ENCODE measurements at places on chromosomes 1 and 21.

- DNase-seq = no peak
Measured at GRCh38 chr1:231214918-231215680, 25.9 kb upstream of the GNPAT start.

DNA sequence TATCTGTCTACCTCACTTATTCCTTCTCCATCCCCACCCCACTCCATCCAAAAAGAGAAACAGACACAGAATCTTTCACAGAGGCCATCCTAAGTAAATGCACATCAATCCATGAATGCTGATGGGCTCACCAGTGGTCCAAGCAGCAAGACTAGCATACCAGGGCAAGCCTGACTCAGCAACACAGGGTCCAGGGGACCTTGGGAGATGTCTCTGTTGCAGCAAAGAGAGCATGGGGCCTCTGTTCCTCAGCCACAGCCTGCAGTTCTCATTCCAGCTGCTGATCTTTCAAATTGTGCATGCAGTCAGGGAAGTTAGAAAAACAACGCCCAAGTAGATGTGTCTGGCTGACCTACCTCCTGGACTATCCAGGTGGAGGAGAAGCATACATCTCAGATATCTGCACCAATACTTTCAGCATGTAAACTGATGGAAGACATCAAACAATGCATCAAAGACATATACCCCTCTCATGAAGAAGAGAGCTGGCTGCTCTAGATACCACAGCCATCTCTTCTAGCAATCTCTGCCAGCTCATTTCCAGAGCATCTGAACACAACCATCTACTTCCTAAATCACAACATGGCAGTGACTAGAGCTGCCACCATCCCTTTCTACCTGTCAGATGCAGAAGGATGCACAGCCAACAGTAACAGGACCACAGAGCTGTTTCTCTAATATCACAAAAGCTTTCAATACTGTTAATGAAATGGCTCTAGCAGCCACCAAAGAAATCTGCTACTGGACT is 54.5 kb downstream of the CD34 start:
- no peak for DNase-seq

DNA sequence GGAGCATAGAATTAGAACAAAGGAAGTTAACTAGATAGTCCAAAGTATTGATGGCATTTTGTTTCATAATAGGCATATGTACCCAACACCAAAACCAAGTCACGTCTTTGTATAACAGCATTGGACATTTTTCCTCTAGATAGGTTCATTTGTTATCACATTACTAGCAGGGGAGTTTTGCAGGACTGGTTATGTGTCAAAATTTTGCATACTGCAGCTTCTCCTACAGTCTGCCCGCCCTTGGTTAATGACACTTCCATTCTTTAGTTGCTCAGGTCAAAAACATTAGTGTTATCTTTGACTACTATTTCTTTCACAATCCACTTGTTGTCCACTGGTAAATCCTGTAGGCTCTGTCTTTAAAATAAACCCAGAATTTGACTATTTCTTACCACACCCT is 8.9 kb downstream of the CAPZA1 start:
- DNase-seq = no peak

DNA sequence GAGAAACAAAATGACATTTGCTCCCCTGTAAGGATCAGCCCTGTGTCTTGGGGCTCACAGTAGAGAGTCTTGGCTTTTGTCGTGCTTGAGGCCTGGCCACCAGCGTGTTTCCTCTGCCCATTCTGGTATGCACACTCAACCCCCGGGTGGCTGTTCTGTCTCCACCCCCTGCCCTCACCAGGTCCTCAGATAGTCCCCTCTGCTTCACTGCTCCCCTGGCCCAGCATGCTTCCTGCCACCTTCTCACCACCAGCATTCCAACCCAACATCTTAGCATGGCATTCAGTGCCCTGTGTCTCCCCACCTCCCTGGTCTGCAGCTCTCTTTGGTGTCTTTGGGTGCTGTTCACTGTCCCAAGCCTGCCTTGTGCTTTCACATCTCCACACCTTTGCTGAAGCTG is 16.2 kb downstream of the ZNF362 start:
- no peak for DNase-seq

DNA sequence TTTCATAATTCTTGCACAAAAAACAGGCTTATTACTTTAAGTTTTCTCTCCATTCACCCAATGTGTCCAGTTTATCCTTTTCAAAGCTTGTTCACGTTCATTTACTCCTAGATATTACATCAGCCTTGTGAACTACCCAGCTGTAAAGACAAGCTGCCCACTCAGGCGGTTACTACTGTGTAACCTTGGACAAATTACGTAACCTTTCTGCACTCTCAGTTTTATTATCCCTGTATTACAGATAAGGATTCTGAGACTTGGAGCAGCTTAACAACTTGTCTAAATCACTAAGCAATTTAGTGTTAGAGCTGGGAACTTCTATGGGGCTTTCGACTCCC is 20.5 kb upstream of the LPAR3 start:
- DNase-seq = no peak

GRCh38 chr1:228830185-228830953 is 95.1 kb downstream of the RHOU start:
- DNase-seq = peak; percentile 11

DNA sequence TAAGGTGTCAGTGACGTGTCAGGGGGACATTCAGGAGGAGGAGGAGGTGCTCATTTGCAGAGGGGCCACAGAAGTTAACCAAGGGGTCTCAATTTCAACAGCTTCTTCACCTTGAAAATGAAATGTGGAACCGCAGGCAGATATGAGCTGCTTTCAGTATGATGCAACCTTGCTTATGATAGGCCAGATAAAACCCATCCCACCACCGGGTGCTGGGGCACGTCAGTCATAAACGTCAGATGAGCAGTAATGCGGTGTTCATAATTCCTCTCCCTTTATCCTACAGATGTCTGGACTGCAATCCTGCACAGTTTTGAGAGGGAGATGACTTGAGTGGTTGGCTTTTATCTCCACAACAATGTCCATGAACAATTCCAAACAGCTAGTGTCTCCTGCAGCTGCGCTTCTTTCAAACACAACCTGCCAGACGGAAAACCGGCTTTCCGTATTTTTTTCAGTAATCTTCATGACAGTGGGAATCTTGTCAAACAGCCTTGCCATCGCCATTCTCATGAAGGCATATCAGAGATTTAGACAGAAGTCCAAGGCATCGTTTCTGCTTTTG is 1.7 kb downstream of the PTGFR start:
- DNase-seq = no peak

DNA sequence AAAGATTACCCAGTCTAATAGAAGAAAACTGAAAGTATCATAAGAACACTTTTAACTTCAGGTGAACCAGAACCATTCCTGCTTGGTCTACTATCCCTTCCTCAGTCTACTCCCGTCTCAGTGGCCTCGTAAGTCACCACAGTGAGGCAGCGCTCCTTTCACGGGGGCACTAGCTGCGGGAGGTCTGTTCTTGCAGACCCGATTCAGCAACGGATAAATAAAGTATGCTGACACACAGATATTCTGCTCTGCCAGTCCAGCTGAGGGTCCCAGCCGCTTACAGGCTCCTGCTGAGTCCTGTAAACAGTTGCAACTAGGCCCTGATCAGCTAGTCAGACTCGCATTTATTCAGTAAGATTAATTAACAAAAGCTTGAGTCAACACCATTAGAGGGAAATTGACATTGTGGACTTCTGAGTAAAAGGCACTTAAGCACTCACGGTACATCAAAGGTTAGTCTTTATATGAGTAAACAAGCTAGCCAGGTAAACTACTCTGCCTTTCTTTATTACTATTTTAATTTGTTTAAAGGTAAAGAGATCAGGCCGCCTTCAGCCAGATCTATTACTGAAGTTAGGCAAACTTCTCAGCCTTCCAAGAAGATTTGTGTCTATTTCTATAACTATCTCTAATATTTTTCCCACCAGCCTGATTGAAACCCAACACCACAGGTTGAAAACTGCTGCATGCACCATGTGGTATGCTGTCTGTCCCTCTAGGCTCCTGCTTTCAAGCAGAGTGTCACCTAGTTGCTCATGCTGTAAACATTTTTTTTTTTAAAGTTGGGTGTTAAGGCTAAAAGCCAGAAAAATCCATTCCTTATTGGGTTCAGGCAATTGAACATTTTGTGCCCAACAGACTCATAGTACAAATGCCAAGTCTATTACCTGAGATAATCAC is 87.7 kb downstream of the INTS7 start:
- no peak for DNase-seq

DNA sequence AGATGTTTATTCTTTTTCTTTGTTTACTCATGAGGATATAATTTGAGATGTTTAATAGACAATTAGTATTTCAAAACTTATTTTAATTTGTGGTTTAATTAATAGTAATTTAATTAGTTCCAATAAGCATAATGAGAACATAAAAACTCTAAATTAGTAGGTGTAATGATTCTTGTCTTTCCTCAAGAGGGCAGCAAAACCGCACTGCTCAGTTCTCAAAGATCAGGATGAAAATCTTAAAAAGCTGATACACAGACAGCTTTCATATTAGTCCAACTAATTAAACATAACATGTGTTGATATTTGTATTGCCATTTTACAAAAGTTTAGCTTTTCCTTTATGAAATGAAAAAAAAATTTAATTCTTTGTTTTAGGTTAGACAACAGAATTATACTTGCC is 106.7 kb upstream of the C21orf91 start:
- peak; percentile 31 for DNase-seq

DNA sequence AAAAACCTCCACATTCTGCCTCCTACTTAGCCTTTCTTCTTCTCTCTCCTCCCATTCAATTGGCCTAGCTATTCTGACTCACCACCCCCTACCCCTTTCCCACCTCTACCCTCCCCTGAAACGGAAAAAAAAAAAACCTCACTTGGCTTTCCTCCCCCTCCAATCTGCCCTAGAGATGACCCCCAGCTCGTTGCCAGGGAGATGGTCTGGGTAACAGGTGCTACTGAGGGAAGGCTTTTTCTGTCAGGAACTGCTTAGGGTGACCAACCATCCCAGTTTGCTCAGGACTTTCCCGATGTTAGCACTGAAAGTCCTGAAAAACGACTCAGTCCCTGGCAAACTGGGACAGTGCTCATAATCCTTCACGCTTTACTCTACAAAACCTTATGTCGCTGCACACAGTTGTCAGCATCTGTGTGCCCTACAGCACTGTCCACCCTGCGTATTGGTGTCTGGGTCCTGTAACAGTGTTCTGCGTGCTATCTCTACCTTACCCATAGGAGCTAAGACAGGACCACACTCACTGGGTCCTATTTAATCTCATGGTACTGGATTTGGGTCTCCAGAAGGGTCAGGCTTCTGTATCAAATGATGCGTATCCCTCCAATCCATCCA is 7.7 kb upstream of the CADM3 start:
- no peak for DNase-seq

- DNase-seq = no peak
Measured at GRCh38 chr1:110687250-110687649, 12.5 kb upstream of the KCNA3 start.

DNA sequence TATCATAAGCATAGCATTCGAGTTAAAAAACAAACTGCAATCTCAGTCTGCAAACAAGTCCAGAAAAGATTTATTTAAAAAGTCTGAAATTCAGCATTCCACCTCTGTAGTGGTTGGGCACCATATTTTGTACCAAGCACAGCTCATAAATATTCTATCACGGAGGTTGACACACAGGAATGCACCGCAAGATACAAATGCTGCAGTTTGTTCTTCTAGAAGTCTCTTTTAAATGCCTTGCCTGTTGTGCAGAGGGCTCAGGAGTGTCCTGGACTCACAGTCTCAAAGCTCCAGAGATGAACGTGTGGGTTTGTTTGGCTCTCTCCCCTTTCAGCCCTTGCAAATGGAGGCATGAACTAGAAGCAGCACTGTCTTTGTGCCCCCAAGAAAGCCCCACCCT is 212.4 kb upstream of the USP24 start:
- DNase-seq = no peak

DNA sequence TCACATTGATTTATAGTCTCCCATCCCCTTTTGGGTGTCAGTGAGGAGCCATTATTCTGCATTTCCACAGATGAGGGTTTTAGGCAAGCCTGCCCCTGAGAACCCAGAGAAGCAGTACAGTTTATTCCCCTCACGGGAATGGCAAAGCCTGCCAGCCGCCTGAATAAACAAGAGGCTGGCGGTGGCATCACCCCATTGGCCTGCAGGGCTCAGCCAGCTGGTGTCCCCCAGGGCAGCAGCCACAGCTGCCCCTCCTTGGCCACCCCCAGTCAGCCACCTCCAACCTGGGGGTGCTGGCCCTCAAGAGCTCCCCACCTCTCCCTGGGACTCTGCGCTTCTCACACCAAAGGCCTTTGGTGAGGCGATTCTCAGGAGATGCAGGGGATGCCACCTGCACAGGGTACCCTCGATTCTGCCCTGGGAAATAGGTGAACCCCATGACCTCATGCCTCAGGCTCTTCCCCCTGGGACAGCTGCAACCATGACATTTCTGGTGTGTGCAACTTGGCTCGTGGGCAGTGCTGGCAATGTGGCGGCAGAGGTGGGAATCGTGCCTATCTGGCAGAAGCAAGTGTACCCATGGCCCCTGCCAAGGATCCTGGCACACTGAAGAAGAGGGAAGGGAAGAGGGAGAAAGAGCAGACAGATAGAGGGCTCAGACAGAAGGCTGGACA is 14.0 kb downstream of the OLFML2B start:
- no peak for DNase-seq

DNA sequence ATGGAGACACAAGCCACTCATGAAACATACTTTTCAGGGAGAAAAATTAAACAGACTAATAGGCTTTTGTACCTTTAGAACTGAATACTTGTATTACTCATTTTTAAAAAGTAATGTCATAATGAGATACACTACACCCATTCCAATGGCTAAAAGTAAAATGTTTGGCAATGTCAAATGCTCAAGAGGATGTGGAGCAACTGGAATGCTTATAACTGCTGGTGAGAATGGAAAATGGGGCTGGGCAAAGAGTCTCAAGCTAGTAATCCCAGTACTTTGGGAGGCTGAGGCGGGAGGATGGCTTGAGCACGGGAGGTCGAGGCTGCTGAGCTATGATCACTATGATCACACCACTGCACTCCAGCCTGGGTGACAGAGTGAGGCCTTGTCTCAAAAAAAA is 86.3 kb downstream of the NKAIN1 start:
- no peak for DNase-seq

DNA sequence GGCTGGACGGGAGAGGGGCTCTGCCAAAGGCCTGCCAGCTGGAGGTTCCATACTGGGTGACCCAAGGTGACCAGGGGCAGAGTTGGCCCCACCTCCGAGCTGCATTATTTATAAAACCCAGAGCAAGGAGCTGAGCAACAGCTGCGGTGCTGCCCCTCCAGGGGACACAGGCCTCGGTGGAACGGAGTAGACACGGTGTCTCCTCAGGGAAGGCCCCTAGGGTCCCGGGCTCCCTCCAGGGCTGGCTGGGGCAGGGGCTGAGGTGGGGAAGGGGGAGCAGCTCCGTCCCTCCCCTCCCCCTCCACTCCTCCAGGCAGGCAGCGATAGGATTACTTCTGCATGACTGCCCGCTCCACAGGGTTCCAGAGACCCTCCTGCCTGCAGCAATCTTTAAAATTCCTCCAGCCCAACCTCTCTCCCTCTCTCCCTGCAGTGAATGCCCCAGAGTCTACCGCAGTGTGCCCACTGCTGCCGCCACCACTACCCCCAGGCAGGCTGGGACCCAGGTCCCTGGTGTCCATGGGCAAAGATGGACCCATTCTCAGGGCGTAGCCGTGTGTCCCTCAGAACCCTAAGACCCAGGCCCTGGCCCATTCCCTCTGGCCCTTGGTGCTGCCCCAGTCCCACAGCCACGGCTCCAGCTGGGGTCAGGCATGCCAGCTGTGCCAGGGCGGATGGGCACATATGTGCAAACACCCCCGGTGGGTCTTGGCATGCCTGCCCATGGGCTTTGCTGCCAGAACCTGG is 10.8 kb downstream of the AHDC1 start:
- no peak for DNase-seq

GRCh38 chr1:164719676-164720439 is 160.9 kb downstream of the PBX1 start:
- DNase-seq = no peak

GRCh38 chr1:236035681-236036101 is 29.2 kb downstream of the NID1 start:
- DNase-seq = no peak
